ENCODE measurements at places on chromosomes 2 and 18. TPM values are rescaled to one million over a fixed set of nuclear protein-coding genes. Genes with fewer than 3 reads are reported as not detected.

GRCh38 chr2:128108166-128108565, 17.2 kb downstream of the UGGT1 start:
- no peak for DNase-seq

- no peak for DNase-seq
These were observed 19.1 kb upstream of the AFTPH start for GRCh38 chr2:64504774-64505720.

MERTK gene
- 33.5 TPM for total RNA-seq

WDR35 gene
- total RNA-seq = 20.6 TPM

- no peak for DNase-seq
These were observed 107.7 kb upstream of the MGAT5 start for GRCh38 chr2:134146161-134146560.

All from ureter (tissue), 1 donor.